ENCODE measurements at places on chromosomes 4 and X.

DNA sequence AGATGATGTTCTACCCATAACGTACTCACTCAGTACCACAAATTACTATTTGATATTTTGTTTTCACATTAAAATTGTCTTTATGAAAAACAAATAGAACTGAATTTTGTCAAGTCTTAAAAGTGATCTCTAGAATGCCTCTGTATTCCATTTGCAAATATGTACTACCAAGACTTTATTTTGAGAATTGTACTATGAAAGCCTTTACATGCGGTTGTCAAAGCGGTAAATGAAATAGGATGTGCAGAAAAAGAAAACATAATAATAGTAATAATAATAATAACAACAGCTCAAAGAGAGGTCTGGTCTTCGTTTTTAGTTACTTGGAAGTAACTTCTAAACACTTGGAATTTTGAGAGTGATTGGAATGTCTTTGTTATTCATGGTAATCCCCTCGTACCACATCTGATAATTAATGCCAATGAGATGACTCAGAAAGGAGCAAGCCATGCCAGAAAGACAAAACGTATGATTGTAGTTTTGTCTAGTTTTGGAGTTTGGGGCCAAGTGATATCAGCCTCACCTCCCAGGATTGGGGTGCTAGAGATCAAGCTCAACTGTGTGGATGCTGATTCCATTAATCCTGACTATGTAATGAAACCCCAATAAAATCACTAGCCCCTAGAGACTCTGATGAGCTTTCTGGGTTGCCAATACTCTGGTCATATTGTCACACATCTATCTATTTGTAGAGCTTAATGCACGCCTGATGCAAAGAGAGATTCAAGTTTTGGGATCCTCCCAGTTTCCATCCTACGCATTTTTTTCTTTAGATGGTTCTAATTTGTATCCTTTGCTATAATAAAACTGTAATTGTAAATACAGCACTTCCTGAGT, 20.2 kb upstream of the CTSO start:
- no peak for DNase-seq

GRCh38 chr4:152308951-152309350, 226.9 kb downstream of the FBXW7 start:
- DNase-seq: no peak

- no peak for DNase-seq
These were observed 32.1 kb downstream of the CCKAR start for GRCh38 chr4:26458157-26458561.

DNA sequence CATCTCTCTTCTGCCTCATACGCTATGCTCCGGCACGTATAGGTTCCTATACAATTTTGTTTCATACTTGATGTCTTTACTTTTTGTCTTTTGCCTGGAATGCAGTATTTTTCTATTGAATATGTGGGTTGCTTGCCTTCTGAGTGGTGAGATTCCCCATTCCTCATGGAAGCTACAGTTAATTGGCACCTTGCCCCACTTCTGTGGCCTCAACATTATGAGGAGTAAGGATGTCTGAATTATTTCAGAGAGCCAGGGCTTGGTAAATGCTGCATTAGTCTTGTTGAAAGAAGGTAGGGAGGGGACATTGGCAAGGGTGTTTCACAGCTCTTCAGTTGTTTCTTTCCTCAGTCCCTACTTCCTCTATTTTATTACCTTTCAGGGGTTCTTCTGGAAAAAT, 23.0 kb downstream of the CDKL5 start:
- DNase-seq: no peak

GRCh38 chr4:123740236-123740635, 343.6 kb downstream of the SPRY1 start:
- DNase-seq: no peak

GRCh38 chr4:128981377-128981776, 112.0 kb downstream of the SCLT1 start:
- DNase-seq: no peak

DNA sequence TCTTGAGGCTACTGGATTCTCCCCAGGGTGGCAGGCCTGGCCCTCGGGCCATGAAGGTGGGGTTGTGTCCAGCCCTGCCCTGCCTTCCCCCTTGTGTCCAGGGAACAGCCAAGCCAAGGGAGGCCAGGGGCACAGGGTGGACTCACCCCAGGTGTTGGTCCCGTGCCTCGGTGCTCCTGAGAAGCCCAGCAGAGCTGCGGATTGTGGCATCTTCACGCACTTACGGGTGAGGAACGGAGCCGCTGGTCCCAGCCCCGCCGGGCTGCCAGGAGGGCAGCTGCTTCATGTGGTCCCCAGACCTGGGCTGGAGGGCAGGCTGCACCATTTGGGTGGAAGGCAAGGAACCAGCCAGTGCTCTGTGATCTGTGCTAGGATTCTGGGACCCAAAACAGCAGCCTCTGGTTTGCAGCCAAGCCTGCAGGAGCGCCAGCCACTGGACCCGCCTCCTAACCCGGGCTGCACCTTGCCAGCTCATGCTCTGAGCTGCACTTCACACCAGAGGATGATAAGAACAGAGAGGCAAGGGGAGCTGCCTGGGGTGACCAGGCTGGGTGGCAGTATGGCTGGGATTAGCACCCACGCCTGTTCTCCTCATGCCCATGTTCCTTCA, 36.1 kb upstream of the HMX1 start:
- no peak for DNase-seq

GRCh38 chr4:153220682-153221395, 16.6 kb downstream of the TRIM2 start:
- DNase-seq: no peak

DNA sequence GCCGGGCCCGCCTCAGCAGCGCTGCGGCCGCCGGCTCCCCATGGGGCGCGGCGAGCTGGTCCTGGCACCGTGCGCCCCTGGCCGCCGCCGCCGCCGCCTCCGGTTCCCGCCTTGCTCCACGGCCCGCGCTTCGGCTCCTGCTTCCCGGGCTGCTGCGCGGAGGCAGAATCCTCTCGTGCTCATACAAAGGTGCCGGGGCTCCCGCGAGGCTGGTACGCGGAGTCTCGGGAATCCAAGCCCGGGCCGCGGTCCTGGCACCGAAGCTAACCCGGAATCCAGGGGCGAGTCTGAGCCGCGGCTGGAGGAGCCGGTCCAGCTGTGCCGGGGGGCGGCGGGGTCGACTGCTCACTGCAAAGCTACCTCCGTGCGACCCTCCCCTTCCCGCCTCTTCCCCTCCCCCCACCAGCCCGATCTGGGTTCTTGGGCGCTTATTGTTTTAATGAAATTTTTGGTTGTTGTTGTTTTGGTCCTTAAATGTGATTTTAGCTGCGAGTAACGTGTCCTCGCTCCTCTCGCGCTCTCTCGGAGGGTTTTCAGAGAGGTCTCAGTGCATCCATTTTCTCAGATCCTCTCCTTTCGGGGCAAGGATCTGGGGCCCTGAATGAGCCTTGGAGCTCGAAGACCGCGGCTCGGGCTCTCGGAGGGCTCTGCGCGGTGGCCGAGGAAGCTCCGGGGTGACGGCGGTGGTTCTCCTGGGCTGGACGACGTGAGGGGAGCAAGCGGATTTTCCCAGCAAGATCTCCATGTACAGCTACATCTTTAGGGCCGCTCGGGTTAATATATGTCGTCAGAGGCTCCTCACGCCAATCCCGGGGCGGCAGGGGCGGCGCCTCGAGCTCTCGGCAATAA, at the start of gene HAND2:
HAND2 (minus strand) TSS at position 753 of the 849 bp plus-strand sequence. CDS start 940 bp downstream, outside the sequence.
- no peak for DNase-seq

DNA sequence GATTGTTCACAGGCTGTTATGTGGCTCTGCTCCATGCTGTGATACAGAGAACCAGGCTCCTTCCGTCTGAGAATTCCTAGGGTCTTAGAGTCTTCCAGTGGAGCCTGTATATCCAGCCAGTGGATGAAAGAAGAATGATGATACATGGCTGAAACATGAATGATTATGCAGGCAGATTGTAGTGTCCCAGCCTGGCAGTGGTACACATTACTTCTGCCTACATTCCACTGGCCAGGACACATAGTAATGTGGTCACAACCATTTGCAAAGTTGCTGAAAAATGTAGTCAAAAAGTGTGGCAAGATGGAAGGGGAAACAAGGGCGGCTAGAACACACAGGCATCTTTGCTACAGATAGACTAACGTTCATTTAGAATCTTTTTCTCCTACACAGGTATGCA, 4.5 kb upstream of the GBA3 start:
- no peak for DNase-seq

- DNase-seq: no peak
These were observed 399.9 kb upstream of the CNKSR2 start for GRCh38 chrX:20974326-20974725.

GRCh38 chr4:137238456-137239162, 293.7 kb downstream of the PCDH18 start:
- DNase-seq: no peak

DNA sequence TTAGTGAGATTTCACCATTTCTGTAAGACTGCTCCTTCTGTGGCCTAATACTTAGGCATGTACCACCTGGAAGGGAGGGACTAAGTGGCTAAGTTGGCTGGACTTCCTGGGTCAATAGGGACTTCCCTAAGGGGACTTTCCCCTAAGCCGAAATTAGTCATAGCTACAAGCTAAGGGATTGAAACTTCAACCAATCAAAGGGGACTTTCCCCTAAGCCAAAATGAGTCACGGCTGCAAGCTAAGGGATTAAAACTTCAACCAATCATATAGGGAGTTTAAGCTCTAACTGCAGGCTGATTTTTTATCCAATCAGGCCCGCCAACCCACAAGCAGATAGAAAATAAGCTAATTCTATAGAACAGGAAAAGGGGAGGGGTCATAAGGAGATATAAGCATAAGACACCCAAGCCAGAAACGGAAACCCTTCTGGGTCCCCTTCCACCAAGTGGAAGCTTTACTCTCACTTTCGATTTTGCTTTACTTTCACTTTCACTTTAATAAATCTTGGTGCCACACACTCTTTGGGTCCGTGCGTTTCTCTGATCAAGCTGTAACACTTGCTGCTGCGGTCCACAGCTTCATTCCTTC, 382.8 kb downstream of the KLHL4 start:
- no peak for DNase-seq

GRCh38 chr4:151415978-151416377, 7.0 kb downstream of the FHIP1A start:
- DNase-seq: no peak

- no peak for DNase-seq
These were observed 109.4 kb upstream of the MAP3K15 start for GRCh38 chrX:19624739-19625138.

DNA sequence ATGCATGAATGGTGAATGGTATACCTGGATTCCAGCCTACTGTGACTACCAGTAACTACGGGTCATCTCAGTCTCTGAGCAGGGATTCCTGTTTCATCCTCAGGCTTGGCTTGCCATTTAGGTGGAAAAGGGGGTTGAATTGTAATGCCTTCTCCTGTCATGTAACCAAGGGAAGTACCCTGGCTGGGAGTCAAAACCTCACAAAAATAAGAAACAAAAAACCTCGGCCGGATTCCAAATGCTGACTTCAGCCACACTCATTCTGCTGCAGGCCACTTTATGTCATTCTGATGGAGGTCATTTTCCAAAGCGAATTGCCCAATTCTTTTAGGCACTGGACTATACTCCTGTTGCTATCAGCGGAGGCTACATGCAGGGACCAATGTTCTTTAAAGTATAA, 324.7 kb downstream of the LDB2 start:
- DNase-seq: no peak

DNA sequence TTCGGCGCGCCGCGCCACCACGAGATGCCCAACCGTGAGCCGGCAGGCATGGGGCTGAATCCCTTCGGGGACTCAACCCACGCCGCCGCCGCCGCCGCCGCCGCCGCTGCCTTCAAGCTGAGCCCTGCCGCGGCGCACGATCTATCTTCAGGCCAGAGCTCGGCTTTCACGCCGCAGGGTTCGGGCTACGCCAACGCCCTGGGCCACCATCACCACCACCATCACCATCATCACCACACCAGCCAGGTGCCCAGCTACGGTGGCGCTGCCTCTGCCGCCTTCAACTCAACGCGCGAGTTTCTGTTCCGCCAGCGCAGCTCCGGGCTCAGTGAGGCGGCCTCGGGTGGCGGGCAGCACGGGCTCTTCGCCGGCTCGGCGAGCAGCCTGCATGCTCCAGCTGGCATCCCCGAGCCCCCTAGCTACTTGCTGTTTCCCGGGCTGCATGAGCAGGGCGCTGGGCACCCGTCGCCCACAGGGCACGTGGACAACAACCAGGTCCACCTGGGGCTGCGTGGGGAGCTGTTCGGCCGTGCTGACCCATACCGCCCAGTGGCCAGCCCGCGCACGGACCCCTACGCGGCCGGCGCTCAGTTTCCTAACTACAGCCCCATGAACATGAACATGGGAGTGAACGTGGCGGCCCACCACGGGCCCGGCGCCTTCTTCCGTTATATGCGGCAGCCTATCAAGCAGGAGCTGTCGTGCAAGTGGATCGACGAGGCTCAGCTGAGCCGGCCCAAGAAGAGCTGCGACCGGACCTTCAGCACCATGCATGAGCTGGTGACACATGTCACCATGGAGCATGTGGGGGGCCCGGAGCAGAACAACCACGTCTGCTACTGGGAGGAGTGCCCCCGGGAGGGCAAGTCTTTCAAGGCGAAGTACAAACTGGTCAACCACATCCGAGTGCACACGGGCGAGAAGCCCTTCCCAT, 1.1 kb downstream of the ZIC3 start:
- DNase-seq: no peak

GRCh38 chr4:14865804-14866203, 136.5 kb upstream of the CPEB2 start:
- DNase-seq: no peak

DNA sequence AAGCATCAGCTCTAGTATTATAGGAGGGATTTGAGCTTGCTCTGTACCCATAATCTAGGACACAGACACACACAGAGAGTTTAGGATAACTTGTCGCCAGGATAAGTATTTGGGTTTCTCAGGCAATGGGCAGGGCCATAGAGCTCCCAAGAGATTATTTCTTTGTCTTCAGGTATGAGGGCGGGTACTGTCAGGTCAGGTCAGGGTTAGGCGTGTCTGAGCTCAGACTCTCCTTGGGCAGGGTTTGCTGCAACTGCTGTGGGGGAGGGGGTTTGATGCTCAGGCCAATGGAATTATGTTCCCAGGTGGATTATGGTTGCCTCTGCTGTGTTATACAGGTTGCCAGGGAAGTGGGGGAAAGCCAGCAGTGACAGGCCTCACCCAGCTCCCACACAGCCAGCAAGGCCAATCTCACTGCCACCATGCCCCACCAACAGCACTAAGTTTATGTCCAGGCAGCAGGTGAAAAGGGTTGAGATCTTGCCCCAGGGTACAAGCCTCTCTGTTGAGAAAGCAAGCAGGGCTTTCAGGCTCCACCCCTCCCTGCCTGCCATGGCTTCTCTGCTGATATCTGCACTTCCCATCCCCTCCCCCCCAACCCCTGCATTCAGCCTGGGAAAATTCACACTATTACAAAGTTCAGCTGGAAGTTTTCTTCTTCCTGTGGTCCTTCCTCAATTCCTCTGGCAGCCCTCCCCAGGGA, 101.3 kb downstream of the RRAGB start:
- no peak for DNase-seq

GRCh38 chr4:165016971-165017370, 14.8 kb upstream of the TRIM60 start:
- peak; percentile 6 for DNase-seq

Data from hematopoietic multipotent progenitor cell treated with erythropoietin and hydrocortisone succinate and interleukin-3 and kit ligand, for 8 days (in vitro differentiated cells).